ENCODE measurements at places on chromosomes 2 and 18.

GRCh38 chr2:64639691-64640090 is 14.0 kb downstream of the SERTAD2 start:
- DNase-seq: no peak

GRCh38 chr2:223442847-223443246 is 159.3 kb downstream of the SCG2 start:
- DNase-seq: peak; percentile 27

GRCh38 chr2:112579241-112579640 is 5.2 kb upstream of the CHCHD5 start:
- DNase-seq: peak; percentile 90

- no peak for DNase-seq
These were observed 566 bp downstream of the GATA6 start for GRCh38 chr18:22169889-22170420.

DNA sequence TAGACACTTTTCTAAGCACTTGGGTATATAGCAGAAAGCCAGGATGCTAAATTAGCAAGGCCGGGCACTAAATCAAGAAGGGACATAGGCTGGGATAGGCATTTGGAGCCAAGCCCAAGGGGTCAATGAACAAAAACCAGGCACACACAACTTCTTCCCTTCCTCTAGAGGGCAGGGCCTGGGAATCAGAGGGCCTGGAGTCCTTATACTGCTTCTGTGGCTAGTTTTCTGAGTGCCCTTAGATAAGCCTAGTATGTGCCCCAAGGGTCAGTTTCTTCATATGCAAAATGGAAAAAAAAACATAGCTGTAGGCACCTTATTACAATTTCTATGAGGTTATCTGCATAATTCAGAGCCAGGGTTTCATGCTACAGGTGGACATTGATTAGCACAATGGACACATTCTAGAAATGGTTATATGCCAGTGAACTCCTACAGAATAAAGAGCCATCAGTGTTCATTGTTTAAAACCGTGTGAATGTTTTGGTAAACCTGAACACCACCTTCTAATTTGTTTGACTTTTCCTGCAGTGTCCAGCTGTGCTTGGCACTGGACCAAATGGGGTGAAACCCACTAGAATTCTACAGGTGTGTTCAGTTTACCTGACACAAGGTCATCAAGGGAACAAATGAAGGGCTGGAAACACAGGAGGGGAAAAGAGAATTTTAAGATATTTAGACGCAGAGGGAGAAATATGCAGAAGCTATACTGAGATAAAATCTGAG is 49.6 kb downstream of the PAX8 start:
- no peak for DNase-seq

DNA sequence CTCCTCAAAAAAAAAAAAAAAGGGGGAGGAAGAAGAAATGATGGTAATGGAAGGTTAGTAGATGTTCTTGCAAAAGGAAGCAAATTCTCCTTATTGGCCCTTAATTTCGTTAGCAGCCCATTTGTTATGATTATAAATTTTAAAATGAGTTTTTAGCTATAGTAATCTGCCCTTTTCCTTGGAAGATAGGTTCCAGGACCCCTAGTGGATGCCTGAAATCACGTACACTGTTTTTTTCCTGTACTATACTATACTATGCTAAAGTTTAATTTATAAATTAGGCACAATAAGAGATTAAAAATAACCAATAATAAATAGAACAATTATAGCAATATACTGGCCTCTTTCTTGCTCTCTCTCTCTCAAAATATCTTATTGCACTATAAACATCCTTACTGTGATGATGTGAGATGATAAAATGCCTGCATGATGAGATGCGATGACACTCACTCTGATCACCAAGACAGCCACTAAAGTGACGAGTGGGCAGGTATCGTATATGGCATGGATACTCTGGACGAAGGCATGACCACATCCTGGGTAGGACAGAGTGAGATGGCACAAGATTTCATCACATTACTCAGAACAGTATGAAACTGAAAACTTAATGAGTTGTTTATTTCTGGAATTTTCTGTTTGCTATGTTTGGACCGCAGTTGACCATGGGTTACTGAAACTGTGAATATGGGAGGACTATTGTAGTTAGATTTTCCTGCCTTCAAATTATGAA is 87.2 kb downstream of the KCTD18 start:
- DNase-seq: no peak

- DNase-seq: peak; percentile 28
These were observed 7.4 kb downstream of the ANKAR start for GRCh38 chr2:189681903-189682302.

- no peak for DNase-seq
These were observed 62.5 kb downstream of the FAM228A start for GRCh38 chr2:24237313-24237712.

DNA sequence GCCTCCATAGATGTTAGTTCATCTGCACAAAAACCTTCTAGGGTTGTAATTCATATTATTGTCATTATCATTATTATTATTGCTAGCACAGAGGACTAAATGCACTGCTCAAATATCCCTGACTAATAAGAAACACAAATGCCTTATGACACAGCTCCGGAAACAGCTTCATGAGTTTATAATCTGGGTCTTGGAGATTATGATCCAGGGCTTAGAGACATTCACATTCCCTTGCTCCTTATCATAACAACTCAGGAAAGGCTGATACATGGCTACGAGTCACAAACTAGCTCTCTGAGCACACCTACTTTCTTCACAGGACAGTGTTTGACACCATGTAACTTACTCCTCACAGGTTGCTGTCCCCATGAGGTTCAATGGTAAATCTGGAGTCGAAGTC is 102.2 kb upstream of the TTC39C start:
- peak; percentile 61 for DNase-seq

DNA sequence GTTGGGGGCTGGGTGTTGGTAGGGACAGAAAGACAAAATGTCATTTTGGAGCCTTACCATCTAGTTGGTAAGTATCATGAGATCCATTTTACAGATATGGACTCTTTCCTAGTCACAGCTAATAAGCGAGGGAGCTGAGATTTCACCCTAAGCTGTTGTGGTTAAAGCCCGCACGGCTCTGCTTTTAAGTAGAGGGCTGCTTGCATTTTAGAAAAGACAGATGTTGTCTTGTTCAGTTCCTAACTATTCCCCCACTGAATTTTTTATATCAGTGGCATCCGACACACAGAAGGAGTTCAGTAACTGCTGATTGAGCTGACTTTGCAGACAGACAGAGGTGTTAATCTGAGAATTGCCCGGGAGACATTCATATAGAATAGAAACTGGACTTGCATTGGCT is 3.7 kb downstream of the QPCT start:
- no peak for DNase-seq

DNA sequence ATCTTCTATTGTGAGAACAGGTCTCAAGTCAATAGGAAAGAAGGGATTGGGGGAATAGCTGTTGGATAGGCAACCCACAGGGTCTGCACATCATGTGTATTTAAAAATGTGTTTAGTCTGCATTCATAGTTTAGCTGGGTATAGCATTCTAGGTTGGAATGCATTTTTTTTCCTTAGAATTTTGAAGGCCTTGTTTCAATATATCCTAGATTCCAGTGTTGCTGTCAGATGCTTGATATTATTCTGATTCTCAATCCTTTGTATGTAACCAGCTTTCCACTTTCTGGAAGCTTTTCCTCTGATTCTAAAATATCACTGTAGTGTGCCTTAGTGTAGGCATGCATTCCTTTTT is 9.0 kb upstream of the ATP8B1 start:
- no peak for DNase-seq

DNA sequence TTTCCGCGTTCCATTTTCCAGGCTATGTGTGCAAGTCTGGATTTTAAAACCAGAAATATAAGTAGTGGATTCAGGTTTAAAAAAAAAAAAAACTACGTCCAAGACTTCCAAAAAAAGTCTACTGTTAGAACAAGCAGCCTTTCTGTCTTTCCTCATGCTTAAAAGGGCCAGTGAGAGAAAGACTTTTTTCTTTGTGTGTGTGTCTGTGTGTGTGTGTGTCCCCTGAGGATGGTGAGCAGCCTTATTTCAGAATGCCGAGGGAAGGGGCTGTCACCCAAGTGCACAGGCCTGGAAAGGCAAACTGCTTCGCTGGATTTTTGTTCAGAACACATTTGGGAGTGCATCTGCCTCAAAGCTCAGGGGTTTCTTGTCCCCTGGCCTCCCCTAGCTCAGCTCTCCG is 98.8 kb downstream of the ZBTB7C start:
- no peak for DNase-seq

GRCh38 chr2:224155896-224156295 is 116.8 kb upstream of the SERPINE2 start:
- DNase-seq: peak; percentile 58

- no peak for DNase-seq
These were observed 229.2 kb downstream of the BCL2 start for GRCh38 chr18:63090334-63090733.

DNA sequence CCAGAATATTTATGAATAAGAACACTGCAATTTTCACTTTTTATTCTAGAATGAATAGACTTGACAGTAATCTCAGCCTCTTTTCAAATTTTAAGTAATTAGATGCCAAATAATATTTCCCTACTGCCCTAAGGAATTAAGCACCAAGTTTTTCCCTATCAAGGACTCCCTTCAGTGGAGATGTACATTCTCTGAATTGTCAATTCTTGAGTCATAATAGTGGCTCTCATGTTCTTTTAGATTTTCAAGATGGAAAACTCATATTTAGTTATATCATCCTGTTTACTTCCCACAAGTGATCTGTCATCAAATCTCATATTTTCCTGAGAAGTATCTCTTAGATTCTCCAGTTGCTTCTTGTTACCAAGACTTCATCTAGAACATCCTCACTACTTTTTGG is 1248.9 kb upstream of the CHAC2 start:
- DNase-seq: peak; percentile 66

DNA sequence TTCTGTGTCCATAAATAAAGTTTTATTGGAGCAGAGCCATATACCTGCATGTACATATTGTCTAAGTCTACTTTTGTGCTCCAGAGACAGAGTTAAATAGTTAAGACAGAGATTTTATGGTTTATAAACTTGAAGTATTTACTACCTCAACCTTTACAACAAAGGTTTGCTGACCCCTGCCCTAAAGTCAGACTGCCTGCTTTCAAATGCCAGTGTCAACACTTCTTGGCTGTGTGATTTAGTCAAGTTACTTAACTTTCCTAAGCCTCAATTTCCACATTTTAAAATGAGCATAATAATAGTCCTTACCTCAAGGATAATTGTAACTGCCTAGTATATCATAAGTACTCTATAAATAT is 44.4 kb upstream of the ITPRID2 start:
- no peak for DNase-seq

DNA sequence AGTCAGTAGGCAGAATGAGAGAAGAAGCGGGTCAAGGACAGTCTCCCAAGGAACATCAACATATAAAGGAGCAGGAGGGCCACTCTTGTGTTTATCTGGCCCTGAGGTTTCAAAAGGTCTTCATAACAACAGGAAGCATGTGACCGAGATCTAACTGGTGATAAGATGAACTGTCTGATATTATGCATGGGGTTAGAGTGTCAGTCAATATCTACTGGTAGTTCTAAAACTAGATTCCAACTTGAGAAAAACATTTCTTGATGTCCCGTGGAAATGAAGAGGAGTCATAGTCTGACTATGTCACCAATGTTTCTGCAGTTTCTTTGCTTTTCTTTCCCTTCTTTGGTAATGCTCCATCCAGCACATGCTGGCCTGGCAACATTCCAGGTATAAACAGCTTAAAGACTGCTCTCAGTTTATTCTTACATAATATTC is 77.5 kb upstream of the ITPRID2 start:
- DNase-seq: peak; percentile 91

DNA sequence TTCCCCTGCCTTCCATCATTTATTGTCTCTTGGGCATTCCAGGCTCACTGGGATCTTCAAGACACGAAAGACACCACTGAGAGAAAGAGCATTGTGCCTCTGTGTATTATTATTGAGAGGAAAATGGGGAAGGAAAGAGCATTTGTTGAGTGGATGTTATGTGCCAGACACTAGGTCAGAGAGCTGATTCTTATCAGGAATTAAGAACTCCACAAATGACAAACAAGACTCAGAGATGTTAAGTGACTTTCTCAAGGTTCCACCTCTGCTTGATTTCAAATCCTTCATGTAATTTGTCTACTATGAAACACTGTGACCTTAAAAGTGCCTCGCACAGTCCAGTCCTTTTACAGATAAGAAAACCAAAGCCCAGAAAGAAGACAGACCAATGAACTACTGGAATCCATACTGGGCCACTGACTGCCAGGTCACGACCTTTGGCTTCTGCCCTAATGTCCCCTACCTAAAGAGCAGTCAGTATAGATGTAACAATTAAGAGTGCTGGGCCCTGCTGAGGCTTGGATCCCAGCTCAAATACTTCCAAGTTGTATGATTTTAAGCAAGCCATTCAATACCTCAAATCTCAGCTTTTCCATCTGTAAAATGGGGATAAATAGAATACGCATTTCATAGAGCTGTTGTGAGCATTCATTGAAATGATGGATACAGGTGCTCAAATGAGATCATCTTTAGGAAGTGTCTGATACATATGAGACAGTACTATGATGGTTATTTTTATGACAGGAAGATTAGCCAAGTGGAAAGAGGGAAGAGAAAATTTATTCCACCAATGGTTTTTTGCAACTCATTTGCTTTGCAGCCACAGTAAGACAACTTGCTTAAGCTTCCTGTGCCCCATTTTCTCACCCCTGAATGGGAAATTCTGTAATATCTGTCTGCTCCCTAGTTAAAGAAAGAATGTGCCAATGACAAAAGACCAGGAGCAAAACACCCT is 10.9 kb downstream of the KLF7 start:
- no peak for DNase-seq

- DNase-seq: no peak
These were observed 66.9 kb downstream of the HS1BP3 start for GRCh38 chr2:20584045-20584398.

DNA sequence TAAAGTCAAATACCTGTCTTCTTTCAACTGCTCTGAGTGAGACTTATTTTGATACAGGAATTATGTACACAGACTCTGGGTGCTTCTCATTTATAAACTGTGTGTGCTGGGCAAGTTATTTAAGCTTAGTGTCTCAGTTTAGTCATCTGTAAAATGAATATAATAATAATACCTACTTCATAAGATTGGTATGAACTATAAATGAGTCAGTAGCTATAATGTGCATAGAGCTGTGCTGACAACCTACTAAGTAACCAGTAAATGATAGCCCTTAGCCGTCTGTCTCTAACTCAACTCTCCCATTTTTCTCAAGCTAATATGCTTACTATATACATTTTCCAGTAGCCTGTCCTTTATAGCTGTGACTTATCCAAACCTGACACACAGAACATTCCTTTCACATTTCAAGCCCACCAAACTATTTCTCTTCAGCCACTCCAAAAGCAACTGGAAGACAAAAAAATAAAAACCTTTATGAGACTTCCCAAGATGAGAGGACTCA is 319.8 kb downstream of the ETAA1 start:
- DNase-seq: no peak

Data from iris pigment epithelial cell (primary cell).